ENCODE measurements at places on chromosomes 16 and 17.

- H3K27me3 ChIP-seq = peaks cover 63% of the 10 kb centered on the region
- no peak for DNase-seq
- no peak overlapping the region for H3K27ac ChIP-seq
- H3K36me3 ChIP-seq = no peaks in the 10 kb centered on the region
- H3K4me3 ChIP-seq = no peak overlapping the region
Observed at GRCh38 chr17:57928928-57929327, 26.3 kb downstream of the CUEDC1 start.

- H3K4me1 ChIP-seq = peaks cover 36% of the 10 kb centered on the region
- H3K27ac ChIP-seq = peak overlapping the region; percentile 29
- no peak overlapping the region for H3K4me3 ChIP-seq
- no peak for DNase-seq
- H3K27me3 ChIP-seq = no peaks in the 10 kb centered on the region
Observed at GRCh38 chr17:27612160-27612770, 18.7 kb upstream of the LGALS9 start.

DNA sequence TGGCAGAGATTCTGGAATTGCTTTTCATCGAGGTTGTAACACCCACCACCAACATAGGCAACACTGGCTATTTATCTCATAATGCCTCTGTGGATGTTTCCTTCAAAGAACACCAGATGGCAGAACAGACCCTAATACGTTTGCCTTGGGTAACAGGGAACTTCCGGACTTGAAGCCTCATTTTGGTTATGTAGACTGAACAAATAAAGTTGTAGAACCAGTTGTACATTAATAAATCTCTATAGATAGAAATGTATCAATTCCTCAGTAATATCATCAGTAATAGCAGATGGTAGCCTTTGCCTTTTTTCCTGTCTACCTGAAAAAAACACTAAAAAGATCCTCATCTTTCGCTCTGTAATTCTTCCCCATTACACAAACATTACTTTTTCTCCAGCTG, 25.9 kb upstream of the APOH start:
- DNase-seq = peak; percentile 49
- H3K4me1 ChIP-seq = peaks cover 13% of the 10 kb centered on the region
- H3K27ac ChIP-seq = peak overlapping the region; percentile 80
- no peaks in the 10 kb centered on the region for H3K27me3 ChIP-seq
- no peaks in the 10 kb centered on the region for H3K36me3 ChIP-seq
- H3K4me3 ChIP-seq = peak overlapping the region; percentile 12

- H3K27ac ChIP-seq = no peak overlapping the region
- H3K36me3 ChIP-seq = no peaks in the 10 kb centered on the region
- DNase-seq = no peak
Observed at GRCh38 chr16:13708347-13709120, 211.4 kb upstream of the ERCC4 start.
